Transverse colon (tissue), 4 donors: ENCODE measurements at places on chromosomes 16 and 17.

- no peak for DNase-seq
Measured at GRCh38 chr16:49810831-49811230, 45.1 kb downstream of the ZNF423 start.

- DNase-seq = no peak
Measured at GRCh38 chr16:47724115-47724785, 263.1 kb downstream of the PHKB start.

- peak; percentile 71 for DNase-seq
Measured at GRCh38 chr17:9206741-9207332, 185.5 kb downstream of the NTN1 start.

GRCh38 chr16:71626858-71627213 is 852 bp downstream of the MARVELD3 start:
- peak; percentile 91 for DNase-seq

GRCh38 chr16:624526-625070 is 6.2 kb upstream of the WFIKKN1 start:
- DNase-seq = no peak

DNA sequence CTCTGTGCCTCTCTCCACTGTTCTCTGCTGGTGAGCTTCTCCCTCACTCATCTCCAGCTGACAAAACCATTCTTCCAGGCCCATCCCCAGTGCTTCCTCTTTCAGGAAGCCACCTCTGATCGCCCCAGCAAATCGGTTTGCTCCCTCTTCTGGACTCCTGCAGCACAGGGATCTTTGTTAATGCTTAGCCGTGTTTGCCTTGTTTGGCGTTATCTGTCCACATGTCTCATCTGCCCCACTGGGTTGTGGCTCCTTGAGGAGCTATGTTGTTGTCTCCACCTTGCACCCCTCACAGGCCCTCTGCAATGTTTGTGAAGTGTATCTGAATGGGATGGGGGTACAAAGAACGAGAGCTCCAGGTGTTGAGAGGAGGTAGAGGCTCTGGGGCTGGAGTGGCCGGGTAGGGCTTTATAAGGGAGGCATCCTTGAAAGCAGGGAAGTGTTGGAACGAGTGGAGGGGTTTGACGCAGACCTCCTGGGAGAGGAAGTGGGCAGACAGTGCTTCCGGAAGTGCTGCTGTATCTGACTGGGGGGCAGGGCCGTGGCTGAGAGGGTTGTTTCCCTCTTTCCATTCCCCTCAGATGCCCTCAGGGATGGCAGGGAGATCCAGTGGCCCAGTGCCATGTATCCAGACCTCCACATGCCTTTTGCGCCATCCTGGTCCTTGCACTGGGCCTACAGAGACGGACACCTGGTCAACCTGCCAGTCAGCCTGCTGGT is 27.8 kb downstream of the CASKIN2 start:
- DNase-seq = peak; percentile 59

DNA sequence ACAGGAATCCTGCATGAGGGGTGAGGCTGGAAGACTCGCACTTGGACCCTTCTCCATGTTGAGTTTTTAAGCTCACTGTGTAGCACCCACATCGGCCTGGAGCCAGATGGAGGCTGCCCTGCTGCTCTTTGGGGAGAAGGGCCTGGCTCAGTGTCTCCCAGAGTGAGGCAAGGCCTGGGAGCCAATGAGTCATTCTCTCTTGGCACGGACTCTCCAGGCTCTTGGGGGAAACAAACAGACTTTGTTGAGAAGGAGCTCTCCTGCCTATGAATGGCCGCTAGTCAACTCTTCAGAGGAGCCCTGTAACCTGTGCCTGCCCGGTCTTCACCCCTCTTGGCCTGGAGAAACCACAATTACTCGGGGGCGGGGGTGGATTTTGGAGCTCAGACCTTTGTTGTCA is 50.8 kb upstream of the MAF start:
- DNase-seq = peak; percentile 27

- DNase-seq = no peak
Measured at GRCh38 chr16:66255647-66256046, 110.8 kb upstream of the CDH5 start.

- no peak for DNase-seq
Measured at GRCh38 chr17:39122991-39123390, 28.4 kb downstream of the PLXDC1 start.

DNA sequence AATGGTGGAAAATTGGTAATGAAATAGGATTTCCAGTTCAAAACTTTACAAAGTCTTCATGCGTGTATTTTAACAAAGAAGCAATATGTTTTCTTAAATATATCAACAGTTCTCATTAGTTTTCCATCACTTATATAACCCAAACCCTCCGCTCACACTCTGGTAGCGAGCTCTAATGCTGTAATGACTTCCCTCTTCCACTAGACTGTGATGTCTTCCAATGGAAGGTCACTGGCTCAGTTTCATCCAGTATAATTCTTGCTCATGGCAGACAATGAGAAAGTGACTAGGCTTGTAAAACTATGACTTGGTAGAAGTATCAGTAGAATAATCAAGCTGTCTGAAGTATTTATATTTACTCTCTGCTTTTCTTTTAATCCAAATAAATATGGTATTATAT is 32.8 kb downstream of the NETO2 start:
- no peak for DNase-seq

GRCh38 chr16:65728167-65728566 is 606.3 kb upstream of the CDH11 start:
- DNase-seq = no peak
